Mammary epithelial cell (primary cell): ENCODE measurements at places on chromosomes 7 and 10. TPM values are rescaled to one million over a fixed set of nuclear protein-coding genes. Genes with fewer than 3 reads are reported as not detected.

GRCh38 chr10:37671802-37672201 lies 185.6 kb downstream of the ZNF248 start:
- DNase-seq: no peak

- peak; percentile 58 for DNase-seq
These were observed 2.2 kb upstream of the IGFBP3 start for GRCh38 chr7:45923290-45923689.

GRCh38 chr7:137642472-137642871 lies 204.3 kb downstream of the DGKI start:
- peak; percentile 74 for DNase-seq

DNA sequence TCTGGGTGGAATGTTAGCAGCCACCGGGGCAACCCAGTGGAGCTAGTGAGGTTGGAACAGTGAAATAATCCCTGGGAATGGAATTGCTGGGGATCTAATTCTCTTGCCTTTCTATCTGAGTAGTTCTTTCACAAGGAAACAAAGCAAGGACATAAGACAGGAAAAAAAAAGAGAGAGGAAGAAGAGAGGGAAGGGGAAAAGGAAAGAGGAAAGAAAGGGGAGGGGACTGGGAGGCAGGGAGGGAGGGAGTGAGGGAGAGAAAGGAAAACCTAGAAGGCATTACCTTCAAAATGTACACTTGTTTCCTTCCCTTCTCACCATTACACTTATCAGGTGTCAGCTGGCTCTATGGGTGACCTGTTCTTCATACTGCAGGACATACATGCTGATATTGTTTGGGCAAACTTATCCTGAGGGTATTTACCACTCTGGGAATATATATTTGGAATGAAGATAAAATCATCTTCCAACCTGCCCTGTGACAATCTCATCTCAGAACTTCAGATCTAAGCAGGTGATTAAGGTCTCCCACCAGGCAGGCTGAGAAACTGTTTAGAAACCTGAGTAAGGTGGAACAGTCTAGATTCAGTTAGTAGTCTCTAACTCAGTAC lies 50.0 kb upstream of the KCNIP2 start:
- no peak for DNase-seq

GRCh38 chr7:30936650-30937245 lies 25.1 kb downstream of the AQP1 start:
- DNase-seq: no peak

DNA sequence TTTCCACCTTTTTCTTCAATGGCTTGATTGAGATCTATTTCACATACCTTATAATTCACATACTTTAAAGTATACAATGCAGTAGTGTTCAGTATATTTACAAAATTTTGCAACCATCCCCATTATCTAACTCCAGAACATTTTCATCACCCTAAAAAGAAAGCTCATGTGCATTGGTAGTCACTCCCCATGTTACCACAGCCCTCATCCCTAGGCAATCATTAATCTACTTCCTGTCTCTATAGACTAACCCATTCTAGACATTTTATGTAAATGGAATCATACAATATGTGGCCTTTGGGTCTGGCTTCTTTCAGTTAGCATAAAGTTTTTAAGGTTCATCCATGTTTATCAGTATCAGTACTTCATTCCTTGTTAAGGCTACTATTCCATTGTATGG lies 214.2 kb downstream of the WDR11 start:
- no peak for DNase-seq

- peak; percentile 88 for DNase-seq
These were observed 54.1 kb downstream of the LAMB1 start for GRCh38 chr7:107948645-107949442.

GRCh38 chr10:61400524-61400923 lies 52.7 kb downstream of the TMEM26 start:
- DNase-seq: no peak

DNA sequence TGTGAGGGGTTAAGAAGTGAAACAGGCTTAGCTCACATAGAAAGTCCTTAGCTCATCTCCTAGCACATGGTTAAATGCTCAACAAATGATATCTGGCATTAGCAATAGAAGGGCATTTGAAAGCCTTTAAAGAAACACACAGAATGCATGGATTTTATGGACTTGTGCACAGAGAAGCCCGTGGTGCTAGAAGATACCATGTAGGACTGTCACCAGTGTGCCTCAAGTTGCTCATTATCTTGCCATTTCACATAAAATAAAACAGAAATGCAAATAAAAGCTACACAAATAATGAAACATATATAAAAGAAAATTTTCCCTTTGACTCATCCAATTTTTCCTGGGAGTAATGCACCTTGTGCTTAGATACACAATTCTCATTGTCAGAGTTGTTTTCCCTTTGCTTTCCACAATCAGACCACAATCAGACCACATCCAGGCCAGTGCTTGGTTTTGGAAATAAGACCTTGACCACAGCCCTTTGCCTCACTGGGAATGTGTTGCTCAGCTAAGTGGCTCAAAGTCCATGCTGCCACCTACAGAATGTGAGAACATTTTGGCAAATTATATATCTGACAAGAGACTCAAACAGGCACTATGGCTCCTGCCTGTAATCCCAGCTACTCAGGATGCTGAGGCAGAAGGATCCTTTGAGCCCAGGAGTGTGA lies 9.5 kb upstream of the WDR11 start:
- peak; percentile 15 for DNase-seq

- DNase-seq: peak; percentile 50
These were observed 765 bp downstream of the PFKFB3 start for GRCh38 chr10:6203331-6204062.

DNA sequence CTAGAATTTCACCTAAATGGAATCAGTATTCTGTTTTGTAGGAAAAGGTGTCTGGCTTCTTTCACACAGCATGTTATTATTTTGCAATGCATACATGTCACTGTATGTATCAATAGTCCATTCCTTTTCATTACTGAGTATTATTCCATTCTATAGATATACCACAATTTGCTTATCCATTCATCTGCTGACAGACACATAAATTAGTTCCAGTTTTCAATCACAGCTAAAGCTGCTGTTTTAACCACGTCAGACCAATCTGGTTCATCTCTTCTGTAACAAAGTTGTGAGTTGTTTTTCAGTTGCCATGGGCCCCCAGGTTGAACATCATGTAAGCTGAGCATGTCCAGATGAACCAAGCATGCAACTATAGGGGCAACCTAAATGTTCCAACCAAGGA lies 282.1 kb upstream of the MKLN1 start:
- DNase-seq: no peak

DNA sequence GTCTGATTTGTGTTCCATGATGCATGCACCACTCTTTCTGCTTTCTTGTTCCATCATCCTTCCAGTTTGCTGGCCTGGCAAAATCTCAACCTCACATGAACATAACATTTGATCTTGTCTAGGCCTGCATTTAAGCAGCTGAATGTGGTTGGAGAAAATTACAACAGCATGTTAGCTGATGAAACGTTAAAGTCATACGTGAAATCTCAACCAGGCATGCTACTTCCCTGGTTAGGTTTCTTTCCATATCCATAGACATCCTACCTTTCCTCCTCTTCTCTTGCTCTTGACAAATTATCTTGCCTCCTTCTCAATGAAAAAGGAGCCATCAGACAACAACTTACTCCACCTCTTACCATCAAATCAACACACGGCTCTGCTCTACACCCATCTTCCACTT lies 153.6 kb downstream of the C1GALT1 start:
- no peak for DNase-seq

DNA sequence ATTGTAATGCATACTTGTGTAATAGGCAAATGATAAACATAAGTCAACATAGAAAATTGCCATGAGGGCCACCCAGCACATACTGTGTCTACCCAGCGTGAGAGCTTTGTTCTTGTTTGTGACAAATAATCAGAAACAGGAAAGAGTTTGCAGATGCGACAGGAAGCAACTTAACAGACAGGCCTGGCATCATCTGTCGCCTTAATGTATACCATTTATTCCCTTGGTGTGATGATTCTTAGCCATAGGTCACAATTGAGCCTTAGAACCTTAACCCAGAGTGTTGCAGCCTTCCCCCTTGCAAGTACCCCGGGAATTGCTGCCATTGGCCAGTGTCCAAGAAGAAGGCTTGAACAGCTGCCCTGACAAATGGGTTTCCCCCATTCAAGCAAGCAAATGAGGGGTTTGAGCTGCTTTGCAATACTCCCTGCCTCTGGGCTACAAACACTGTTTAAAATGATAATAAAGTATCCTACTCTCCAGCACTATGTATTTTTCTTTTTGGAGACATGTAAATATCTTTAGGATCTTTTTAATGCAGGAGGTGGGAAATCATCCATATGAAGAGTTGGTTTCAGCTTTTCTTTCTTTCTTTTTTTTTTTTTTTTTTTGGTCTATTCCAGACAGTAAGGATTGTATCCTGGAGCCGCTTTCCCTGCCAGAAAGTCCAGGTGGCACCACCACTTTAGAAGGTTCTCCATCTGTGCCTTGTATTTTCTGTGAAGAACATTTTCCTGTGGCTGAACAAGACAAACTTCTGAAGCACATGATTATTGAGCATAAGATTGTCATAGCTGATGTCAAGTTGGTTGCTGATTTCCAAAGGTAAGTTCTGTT lies 80.0 kb downstream of the ZNF277 start:
- no peak for DNase-seq

DNA sequence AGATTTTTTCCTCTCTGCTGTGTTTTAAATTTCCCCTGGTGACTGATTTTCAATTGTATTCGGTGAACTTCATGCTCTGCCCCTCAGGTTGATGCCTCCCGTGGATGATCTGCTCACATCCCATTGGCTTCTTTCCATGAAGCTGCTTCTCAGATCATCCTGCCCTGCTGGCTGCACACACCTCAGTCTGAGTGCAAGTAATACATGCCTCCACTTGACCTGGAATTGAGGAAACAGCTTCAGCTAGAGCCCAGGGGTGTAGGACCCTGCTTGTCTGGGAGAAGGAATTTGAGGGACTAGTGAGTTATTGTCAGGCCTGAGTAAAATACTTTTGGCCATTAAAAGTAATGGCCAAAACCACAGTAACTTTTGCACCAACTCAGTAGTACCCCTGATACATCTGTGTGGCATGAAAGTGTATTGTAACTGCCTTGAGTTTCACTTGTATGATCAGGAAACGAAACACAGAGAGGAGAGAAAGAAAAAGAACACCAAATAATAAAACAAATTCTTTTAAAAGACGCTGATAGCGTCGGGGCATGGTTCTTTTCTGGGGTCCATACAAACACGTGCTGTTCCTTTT lies 49.4 kb downstream of the SPAM1 start:
- DNase-seq: peak; percentile 9

DNA sequence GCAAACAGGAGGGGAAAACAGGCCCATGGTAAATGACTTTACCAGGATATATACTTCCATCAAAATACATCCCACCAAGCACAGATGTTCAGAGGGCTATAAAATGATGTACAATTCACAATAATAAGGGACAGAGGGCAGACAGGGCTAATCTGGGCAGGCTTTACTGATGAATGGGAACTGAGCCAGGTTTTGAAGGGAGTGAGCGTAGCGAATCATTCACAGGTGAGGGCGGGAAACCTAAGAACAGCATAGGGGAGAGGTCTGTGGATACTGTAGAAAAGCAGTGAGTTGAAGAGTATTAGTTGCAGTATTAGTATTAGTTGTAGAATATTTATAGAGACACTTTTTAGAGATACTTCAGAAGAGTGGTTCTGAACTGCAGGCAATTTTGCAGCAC lies 180.8 kb downstream of the JAZF1 start:
- DNase-seq: peak; percentile 4

GRCh38 chr10:33461295-33461640 lies 126.8 kb upstream of the NRP1 start:
- no peak for DNase-seq

DNA sequence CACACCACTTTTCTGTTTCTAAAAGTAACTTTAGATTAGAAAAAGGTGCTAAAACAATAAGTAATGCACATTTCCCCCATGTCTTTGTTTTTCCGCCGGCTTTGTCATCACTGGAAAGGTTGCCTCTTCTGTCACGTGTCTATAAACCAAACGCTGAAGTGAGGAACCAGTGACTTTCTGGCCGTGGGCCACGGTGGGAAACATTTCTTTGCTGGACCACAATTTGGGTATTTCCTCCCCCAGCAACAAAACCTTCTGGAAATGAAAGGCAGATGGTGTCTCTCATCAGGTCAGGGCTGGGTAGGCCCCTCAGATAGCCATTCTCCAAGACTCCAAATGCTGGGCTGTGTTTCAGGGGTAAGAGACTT lies 174.5 kb downstream of the SH3PXD2A start:
- DNase-seq: no peak

DNA sequence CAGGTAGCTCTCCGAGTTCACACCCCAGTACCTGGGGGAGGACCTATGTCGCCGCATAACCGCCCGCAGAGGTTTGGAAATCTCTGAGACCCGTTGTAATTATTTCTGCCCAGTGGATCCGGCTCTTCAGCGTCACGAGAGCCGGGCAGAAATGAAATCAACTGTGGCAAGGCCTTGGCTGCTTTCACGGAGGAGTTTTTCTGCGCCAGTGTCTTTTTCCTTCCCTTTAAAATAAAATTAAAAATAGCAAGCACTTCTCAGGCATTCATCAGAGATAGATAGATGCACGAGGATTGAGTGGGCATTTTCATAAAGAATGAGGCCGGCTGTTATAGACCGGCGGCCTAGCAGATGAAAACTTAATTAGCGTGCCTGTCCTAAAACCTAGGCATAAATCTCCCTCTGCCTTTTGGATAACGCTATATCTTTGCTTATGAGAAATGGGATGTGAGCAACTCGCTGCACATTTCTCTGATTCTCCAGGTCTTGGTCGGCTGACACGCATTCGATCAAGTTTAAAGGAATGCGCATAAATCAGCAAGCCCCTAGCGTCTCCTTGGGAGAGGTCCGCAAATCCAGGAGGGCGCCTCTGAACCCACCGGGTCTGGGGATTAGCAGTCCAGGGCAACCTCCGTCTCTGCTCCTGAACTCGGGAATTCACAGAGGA lies 6.4 kb downstream of the HOXA13 start:
- no peak for DNase-seq

DNA sequence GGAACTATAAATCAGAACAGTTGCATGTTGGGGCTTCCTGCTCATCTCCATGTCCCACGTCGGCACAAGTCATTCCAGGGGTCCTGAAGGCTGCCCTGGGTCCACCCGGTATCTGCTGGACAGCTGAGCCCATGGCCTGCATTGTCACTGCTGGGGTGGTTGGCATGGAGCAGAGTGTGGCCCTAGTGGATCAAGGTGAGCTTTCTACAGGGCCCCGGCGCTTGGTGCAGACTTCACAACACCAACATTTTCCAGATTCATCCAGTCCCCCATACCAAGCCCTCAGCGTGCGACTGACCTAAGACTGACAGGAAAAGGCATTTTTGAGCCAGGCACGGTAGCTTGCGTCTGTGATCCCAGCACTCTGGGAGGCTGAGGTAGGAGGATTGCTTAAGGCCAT lies 175.5 kb upstream of the LYZL2 start:
- DNase-seq: no peak

GRCh38 chr7:148084138-148084537 lies 506.4 kb upstream of the C7orf33 start:
- peak; percentile 5 for DNase-seq

PDE6C gene
- total RNA-seq: not detected in 2 replicates

RNF32 gene
- 1.0 TPM for total RNA-seq

MPP7 gene
- 23.0 TPM for total RNA-seq

CDC14C gene
- total RNA-seq: 0.17 TPM

CALML3 gene
- total RNA-seq: 327 and 704 TPM in 2 replicates

SPDYE3 gene
- total RNA-seq: not detected in 2 replicates

ICA1 gene
- total RNA-seq: 5.6 and 8.5 TPM in 2 replicates

CTAGE15 gene
- total RNA-seq: 2.7 TPM

HOXA13 gene
- total RNA-seq: not detected

TAS2R41 gene
- total RNA-seq: not detected
